ENCODE measurements at places on chromosomes 3 and 15.

DNA sequence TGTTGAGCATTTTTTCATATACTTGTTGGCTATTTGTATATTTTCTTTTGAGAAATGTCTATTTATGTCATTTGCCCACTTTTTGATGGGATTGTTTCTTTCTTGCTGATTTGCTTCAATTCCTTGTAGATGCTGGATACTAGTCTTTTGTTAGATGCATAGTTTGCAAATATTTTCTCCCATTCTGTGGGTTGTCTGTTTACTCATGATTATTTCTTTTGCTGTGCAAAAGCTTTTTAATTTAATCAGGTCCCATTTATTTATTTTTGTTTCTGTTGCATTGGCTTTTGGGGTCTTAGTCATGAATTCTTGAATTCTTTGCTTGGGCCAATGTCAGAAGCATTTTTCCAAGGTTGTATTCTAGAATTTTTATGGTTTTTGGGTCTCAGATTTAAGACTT, 251.7 kb downstream of the WNT5A start:
- no peak for DNase-seq

- no peak for DNase-seq
Observed at GRCh38 chr3:38360345-38360744, 13.8 kb downstream of the XYLB start.

- peak; percentile 2 for DNase-seq
Observed at GRCh38 chr3:35549690-35550089, 89.6 kb upstream of the ARPP21 start.

GRCh38 chr15:29556380-29556779, 265.9 kb downstream of the TJP1 start:
- DNase-seq: no peak

DNA sequence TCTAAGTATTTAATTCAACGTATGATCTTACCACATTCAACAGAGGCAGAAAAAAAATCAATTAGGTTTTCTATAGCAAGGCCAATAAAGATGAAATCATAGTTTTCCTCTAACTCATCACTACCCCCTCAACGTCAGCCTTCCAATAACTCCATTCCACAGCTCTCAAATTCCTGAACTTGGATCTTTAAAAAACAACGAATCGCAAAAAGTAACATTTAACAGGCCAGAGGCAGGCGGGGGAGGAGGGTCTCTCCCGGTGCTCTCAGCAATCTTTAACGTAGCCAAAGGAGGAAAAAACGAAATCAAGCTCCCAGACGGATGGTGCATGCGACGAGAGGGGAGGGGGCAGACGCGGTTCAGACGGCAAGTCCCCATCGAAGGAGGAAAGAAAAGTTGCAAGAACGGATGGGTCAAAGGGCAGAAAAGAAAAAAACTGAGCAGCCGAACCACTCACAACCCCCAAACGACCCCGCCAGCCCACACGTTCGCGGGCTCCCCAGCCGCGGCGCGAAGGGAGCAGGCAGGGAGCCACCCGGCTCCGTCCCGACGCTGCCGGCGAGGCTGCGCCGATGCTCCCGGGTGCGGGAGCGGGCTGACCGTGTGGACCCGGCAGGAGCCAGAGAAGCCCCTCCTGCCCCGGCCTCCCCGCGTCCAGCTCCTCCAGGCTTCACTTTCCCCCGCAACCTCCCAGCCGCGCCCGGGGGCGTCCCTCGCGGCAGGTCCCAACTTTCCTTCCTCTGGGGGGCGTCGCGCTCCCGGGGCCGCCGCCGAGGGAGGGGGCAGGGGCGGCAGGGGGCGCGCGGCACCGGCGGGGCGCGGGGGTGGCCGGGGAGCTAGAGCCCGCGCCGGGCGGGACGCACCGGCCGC, 703 bp downstream of the PEAK1 start:
- DNase-seq: no peak

- DNase-seq: no peak
Observed at GRCh38 chr3:18027161-18027939, 284.9 kb upstream of the TBC1D5 start.

GRCh38 chr15:77535845-77536244, 96.9 kb downstream of the LINGO1 start:
- DNase-seq: no peak

GRCh38 chr3:12681089-12681942, 17.4 kb upstream of the RAF1 start:
- no peak for DNase-seq

GRCh38 chr15:33910741-33911140, 57.6 kb upstream of the CHRM5 start:
- DNase-seq: no peak

- DNase-seq: no peak
Observed at GRCh38 chr3:46906471-46907058, 29.0 kb downstream of the PTH1R start.

- DNase-seq: no peak
Observed at GRCh38 chr15:25790000-25790660, 73.0 kb downstream of the ATP10A start.

DNA sequence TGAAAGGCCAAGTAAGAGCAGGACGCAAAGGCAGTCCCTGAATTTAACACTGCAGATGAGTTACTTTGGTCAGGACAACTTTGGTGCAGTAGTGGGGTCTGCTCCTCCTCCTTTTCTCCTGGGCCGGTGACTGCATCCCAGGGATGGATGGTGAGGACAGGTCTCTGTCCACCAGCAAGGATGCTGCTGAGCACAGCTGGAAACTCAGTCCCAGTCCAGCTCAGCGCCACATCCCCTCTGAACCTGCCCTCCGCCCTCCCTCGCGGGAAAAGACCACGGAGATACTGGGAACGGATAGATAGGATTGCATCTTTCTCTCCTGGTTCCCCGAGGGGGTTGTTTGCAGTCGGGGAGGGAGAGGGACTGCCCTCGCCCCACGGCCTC, 13.8 kb downstream of the GRAMD2A start:
- no peak for DNase-seq

- DNase-seq: no peak
Observed at GRCh38 chr15:28147801-28148200, 48.7 kb upstream of the OCA2 start.

DNA sequence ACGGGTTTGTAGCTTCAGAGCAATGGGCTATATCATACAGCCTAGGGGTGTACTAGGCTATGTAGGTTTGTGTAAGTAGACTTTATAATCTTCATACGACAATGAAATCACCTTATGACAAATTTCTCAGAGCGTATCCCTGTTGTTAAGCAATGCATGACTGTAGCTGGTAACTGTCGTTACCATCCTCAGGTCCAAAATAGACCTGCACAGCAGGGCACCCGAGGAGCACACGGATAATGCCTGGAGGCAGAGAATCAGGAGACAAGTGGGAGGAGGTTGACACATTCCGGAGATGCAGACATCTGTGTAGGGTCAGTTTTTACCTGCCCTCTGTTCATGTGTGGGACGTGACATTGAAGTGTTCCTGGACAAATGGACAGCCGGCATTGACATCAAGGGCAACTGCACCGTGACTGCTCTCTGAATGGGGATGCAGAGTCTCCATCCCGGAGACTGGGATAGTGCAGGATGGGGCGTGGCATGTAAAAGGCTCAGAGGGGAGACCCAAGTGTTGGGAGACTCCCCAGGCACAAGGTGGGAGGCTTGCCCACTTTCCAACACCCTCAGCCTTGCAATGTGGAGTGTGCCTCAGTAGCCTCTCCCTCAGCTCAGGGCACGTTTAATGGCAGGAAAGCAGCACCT, 45.9 kb upstream of the PGPEP1L start:
- no peak for DNase-seq

- no peak for DNase-seq
Observed at GRCh38 chr3:62718515-62719320, 156.5 kb downstream of the CADPS start.

DNA sequence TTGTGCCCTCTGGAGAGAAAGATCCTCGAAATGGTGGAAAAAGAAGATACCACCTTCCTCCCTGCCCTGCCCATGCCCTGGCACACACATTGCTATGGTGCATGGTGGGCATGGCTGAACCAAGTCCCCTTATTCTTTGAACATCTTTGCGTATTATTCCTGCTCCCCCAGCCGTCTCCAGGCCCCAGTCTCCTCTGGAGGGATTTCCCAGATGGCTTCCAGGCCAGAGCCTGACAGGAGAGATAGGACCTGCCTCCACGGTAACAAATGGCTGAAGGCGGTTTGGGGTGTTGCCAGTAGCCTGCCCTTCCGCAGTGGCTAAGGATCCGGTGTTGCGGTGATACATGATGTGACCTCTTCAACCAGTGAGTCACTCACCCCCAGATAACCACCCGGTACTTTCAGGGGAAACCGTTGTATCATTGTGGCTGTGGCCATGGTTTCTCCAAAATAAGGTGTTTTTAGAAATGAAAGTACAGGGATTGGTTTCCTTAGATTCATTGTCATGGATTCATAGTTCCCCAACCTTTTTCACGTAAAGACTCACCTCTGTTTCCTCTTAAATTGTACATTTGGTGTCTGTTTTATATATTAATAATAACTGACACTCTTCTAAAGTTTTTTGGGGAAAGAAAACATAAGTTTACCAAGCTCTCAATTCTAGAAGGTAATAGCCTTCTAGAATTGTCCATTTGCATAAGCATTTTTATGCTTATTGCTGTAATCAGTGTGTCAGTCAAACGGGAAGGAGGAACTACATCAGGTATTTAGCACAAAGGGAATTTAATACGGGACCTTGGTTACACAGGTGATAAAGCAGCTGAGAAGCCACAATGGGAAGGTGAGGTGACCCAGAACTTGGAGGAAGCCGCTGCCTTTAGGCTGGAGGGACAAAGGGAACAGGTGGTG, 25.9 kb downstream of the SMAD3 start:
- DNase-seq: no peak

DNA sequence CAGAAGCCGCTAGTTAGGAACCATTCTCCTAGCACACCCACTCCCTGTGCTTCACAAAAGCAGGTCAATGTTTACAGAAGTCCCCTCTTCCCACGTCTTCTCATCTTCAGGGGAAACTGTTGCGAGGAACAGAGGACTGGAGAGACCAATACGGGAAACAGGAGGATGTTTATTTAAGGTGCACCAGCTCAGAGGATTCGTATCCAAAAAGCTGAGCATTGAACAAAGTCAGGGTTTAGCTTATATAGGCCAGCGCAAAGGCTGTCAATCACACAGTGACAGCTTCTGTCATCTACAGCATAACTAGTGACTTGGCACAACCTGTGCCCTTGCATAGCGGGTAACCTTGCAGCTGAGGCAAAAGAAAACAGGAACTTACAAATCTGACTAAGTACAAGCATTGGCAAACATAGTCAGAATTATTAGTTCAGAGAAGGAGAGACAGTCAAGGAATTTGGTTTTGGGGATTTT, 61.3 kb downstream of the ZDHHC19 start:
- no peak for DNase-seq

- DNase-seq: no peak
Observed at GRCh38 chr3:117005911-117006522, 296.4 kb downstream of the TUSC7 start.

- no peak for DNase-seq
Observed at GRCh38 chr3:185630182-185630622, 44.1 kb downstream of the SENP2 start.

DNA sequence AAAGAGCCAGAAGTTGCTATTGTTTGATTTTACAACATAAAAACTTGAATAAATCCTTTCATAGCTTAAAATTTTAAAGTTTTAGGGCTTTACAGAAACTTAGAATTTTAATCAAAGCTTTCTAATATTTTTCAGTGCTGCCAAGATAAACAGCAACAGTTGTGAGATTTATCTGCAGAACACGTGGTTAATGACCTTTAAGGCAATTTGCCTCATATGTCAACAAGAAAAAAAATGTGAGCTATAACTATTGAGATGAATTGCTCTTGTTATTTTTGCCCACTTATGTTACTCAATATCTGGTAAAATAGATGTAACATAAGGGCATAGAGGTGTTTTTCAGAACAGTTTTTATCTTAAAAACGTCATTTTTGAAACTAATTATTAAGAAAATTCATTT, 96.7 kb upstream of the NECTIN3 start:
- DNase-seq: no peak

DNA sequence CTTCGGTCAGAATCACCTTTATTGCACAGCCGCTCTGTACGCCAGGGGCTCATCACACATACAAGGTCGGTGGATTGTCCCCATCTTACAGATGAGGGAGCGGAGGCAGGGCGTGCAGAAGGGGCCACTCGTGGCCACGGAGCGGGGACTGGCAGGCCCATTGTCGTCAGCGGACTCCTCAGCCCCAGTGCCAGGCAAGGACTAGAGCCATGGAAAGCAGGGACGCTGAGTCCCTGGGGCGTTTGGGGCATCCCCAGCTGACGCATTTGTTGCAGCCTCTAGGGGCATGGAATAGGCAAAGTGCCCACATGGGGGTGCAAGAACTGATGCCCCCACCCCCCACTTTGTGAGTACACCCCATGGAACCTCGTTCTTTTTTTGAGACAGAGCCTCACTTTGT, 29.8 kb upstream of the FURIN start:
- no peak for DNase-seq

DNA sequence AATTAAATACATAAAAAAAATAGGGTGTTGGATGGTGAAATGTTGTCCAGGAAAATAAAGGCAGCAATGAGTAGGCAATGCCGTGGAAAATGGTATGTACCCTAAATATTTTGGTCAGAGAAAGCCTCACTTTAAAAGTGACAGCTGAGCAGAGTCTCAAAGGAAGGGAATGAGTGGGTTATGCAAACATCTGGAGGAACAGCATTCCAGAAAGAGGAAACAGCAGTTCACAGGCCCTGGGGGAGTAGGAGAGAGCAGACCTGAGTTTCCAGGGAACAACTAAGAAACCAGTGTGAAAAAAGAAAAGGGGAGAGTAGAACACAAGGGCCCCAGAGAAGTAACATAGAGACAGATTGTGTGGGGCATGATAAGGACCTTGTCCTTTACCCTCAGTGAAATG, 230.0 kb upstream of the CNTN3 start:
- DNase-seq: no peak

DNA sequence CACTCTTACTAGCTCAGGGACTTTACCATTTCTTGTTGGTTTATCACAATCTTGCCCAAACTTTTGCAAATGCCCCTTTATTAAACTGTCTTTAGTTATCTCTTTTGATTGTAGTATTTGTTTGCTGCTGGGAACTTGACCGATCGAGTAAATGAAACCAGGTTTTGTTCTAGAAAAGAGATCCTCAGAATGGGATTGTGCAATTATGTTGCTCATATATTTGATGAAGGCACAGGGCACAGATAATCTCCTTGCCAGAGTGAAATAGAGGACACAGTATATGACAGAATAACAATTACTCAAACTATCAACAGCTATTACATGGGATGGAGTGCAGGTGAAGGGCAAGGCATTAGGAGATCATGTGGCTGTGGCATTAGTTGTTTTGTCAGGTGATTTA, 216.6 kb upstream of the RASGRP1 start:
- no peak for DNase-seq

- DNase-seq: no peak
Observed at GRCh38 chr3:57758686-57759085, 2.6 kb downstream of the SLMAP start.

- DNase-seq: no peak
Observed at GRCh38 chr3:13332158-13332557, 88.0 kb downstream of the NUP210 start.

- DNase-seq: no peak
Observed at GRCh38 chr3:78287085-78287484, 1247.2 kb downstream of the ROBO2 start.

GRCh38 chr3:61154457-61155198, 96.6 kb downstream of the FHIT start:
- DNase-seq: no peak
